ENCODE measurements at places on chromosomes 4 and X.
A peak's percentile ranks its signal among the peaks of the same experiment; 100 is the strongest.

- no peak for DNase-seq
These were observed 12.0 kb downstream of the COL4A6 start for GRCh38 chrX:108426262-108426661.

- DNase-seq: peak; percentile 72
These were observed 14.3 kb upstream of the AWAT1 start for GRCh38 chrX:70219938-70220764.

DNA sequence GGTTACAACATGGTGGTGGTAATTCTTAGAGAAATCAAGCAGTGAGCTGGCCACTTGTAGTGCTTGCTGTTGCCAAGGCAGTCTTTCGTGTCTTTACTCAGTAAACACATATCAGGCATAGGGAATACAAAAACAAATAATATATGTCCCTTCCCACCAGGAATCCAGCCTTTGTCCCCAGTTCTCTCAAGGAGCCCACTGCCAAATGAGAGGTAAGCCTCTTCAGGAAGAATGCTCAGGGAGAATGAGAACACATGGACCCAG is 421 bp upstream of the PLAC1 start:
- peak; percentile 26 for DNase-seq

DNA sequence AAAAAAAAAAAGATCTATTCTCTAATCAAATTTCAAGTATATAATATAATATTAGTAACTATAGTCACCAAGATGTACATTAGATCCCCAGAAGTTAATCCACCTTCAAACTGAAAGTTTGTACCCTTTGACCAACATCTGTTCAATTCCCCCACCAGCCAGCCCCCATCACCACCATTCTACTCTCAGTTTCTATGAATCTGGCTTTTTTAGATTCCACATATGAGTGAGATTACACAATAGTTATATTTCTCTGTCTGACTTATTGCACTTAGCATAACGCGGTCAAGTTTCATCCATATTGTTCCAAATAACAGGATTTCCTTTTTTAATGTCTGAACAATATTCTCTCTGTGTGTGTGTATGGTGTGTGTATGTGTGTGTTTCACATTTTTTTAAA is 33.7 kb upstream of the VMA21 start:
- no peak for DNase-seq

DNA sequence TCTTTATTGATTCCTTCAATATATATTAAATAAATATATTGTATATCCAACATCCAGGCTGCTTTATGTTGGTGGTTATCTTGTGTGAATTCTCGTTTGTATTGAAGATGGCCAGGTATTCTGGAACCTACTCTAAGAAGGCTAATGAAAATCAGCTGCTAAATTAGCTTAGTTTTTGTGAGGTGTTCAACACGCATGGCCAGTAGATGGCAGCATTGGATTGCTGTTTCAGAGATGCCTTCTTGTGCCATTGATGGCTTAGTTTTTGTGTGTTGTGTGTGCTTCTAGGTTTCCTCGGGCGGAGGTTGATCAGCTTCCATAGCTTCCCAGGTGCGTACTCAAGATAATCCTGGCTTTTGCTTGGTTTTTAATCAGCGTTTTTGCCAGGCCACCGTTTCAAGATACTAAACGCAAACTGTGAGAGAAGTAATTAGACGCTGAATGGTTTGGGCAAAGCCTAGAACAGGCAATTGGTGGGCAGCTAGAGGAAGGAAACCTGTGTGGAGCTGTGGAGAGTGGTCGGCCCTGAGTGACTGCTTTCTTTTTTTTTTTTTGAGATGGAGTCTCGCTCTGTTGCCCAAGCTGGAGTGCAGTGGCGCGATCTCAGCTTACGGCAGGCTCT is 15.1 kb downstream of the NOCT start:
- DNase-seq: peak; percentile 55

DNA sequence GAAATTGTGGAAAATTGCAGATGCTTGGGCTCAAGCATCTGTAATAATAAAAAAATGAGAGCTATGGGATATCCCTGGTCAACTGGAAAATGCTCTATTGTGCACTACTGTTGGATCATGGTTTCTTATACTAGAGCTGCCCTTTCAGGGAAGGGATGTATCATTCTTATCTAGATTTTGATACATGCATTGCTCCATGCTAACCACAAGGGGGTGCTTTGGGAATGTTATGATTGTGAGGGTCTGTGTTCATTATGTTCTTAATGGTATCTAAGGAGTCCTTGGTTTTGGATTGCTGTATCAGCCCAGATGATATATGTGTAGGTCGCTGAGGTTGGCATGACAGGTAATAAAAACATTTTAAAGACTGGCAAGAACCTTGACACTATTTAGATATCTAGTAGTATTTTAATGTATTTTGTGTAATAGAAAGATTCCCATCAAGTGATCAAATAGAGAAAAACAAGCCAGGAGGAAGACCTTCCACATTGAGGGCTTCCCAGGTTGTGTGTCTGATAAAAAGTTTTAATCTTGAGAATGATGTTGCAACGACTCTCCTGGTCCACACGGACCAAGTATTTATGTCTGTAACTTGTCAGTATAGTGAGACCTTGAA is 49.2 kb upstream of the TLR2 start:
- DNase-seq: no peak

Data from DMS153 (cell line).